ENCODE measurements at places on chromosomes 5 and 9.

- DNase-seq: no peak
Measured at GRCh38 chr9:133117271-133118178, 3.5 kb downstream of the RALGDS start.

GRCh38 chr9:78986446-78986845 lies 585.3 kb upstream of the TLE4 start:
- DNase-seq: no peak

DNA sequence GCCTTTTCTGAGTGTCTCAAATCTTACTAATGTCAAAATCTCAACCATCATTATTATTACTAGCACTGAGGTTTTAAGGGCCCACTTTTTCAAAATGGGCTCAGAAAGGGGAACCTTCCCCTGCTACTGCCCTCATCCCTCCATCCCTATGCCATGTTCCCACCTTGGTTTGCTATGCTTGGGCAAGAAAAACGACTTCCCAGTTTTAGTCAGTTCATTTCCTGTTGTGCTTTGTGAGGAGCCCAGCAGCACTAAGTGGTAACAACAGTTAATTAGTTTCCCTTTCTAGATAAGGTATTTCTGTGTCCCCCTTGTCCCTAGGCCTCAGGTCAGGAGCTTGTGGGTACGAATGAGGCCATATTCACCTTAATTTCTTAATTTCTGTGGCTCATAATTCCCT lies 595.2 kb downstream of the RAB3C start:
- DNase-seq: no peak

DNA sequence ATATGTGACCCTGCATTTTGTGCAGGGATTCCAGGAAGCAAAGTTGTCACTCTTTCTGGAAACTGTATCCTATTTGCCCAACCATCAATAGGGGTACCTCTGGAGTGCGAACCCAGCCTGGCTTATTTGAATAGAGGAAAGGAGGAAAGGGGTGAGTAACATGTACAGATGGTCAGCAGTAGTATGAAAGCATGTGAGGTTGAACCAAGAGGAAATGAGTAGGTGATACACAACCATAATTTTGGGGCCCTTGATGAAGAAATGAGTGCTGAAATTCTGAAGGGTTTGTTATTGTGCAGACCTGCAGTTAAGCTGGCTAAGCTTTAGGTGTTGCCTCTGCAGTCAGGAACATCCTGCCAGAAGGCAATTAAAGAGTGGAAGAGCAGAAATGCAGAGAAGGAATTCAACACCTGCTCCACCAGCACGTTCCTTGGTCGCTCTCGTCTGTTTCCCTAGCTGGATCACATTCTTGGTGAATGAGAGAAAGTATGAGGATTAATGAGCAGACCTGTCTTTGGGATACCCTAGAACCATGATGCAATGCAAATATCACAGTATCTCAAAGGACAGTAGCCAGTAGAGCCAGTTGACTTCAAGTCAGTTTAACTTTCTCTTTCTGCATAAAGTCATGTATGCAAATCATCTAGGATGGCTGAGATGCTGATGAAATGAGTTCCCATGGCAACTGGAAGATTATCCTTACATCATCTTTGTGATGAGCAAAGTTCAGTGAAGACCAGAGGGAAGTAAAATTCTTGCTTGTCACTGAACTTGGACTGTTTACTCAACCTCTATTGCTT lies 13.2 kb upstream of the IL12B start:
- no peak for DNase-seq
